GM23248 (cell line): ENCODE measurements at places on chromosomes 12 and 14.

- DNase-seq, result no peak
Observed at GRCh38 chr12:131223171-131223761, 269.6 kb downstream of the ADGRD1 start.

DNA sequence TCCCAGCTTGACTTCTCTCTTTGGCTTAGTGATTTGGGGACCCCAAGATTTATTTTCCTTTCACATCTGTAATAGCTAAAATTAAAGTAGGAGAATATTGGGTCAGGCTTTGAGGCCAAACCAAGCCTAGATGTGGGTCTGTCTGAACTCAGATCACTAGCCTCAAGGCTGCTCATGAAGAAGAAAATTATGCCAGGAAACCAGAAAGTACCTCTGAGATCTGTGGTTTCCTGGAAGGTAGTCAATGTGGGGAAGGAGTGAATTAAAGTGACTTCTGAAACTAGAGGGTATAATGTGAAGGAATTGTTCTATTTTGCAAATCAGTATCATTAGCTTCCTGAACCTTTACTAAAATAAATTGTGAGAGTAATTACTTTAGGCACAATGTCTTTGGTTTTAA lies 13.4 kb upstream of the CLEC12A start:
- DNase-seq, result no peak

DNA sequence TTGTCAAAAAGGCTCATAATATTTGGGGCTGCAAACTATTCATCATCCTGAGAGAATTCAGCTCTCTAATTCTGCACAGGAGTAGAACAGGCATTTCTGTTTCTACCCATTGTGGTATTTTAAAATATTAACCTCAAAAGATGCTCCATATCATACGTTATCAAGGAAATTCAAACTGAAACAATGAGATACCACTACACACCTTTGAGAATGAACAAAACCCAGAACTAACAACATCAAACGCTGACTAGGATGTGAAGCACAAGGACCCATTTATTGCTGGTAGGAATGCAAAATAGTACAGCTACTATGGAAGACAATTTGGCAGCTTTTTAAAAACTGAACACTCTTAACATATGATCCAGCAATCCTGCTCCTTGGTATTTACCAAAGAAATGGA lies 171.8 kb downstream of the DUSP6 start:
- no peak for DNase-seq

- peak; percentile 65 for DNase-seq
Observed at GRCh38 chr12:13183620-13184019, 12.9 kb upstream of the EMP1 start.

DNA sequence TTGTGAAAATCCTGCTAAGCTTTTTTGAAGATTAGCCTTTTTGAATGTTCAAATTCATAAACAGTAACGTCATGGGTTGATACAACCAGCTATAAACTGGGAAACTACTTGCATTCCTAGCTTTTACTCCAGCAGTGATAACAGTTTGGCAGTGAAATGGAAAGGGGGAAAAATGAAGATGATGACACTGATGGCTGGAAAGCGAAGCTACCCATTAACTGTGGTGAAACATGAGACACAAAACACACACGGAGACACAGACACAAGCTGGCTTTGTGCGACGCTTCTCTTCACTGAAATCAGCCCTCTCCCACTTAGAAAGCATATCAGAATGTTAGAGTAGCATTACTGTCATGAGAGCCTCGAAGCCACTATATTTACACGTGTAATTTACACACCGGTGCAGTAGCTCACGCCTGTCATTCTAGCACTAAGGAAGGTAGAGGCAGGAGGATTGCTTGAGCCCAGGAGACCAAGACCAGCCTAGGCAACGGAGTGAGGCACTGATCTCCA lies 15.7 kb downstream of the VPS37B start:
- no peak for DNase-seq
